ENCODE measurements at places on chromosomes 7 and 10. TPM values are rescaled to one million over a fixed set of nuclear protein-coding genes. Genes with fewer than 3 reads are reported as not detected.
A peak's percentile ranks its signal among the peaks of the same experiment; 100 is the strongest.

The PNPLA8 gene
- total RNA-seq: 10.7 TPM

- no peak for DNase-seq
Observed at GRCh38 chr10:42594246-42594650, 44.1 kb downstream of the ZNF33B start.

The FOXI2 gene
- total RNA-seq: 0.29 TPM

DNA sequence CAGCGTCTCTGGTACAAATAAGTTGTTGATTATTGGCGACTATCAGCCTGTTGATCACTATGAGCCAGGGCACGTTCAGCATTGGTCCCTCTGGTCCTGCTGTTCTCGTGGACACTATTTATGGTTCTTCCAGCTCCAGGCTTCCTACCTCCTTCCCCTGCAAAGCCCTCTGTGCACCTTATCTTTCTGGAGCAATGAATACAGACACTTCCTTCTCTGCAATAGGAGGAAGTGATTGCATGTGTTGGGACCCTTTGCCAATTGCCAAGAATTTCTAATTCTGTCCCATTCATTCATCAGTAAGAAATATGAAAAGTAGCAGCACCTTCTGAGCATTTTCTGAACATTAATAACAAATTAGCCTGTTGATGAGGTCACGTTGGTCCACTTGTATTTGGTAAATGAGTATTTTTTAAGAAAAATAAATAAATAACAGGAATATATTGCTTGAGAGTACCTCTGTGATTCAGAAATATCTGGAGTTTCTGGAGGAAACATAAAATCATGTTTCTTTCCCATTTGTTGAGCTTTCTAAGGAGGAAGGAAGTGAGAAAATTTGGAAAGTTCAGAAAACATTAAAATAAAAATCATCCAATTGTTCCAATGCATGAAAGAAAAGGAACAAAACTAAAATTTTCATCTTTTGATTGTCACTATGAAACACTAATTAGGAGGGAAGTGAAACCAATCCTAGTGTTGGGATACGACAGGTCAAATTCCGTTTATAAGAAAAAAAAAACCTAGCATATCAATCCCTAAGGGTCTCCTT, 259.1 kb upstream of the KLF6 start:
- DNase-seq: no peak

GRCh38 chr10:105974803-105975456, 1189.6 kb downstream of the SORCS1 start:
- DNase-seq: peak; percentile 47

- no peak for DNase-seq
Observed at GRCh38 chr7:46606761-46607160, 685.7 kb upstream of the IGFBP3 start.

DNA sequence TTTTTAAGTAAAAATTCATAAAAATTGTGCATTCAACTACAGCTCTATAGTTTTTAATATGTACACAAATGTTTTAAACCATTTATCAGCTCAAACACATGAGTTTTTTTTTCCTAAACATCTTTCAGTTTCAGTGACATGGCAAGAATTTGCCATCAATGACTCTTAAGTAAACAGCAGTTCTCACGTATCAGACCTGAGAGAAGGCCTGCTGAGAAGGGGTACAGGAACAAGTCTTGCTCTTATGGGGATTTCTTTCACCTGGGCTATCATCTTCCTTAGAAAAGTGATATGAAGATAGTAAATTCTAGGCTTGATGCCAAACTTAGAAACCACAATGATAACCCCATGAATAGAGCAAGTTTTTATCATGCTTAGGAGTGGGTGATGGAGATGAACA, 467.8 kb downstream of the ARL4A start:
- no peak for DNase-seq
